ENCODE measurements at places on chromosomes 1 and 21.

DNA sequence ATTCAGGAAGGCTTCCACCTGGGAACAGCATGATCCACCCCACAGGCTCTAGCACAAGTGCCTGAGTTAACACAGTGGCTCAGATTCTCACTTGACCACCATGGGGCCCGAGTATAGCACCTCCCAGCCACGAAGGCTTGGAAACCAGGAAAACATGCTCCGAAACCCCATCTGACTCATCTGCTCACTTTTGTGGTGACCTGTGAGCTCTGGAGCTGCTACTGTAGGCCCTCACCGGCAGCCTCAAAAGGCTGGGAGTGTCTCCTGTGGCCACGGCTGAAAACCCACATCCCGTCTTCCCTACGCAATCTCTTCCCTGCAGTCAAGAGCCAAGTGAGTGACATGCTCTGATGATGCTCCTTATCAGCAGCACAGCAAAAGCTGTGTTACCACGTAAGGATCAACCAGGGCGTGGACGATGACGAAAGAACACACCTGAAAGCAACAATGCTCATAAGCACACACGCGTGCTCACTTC, 81.4 kb downstream of the TGFBR3 start:
- DNase-seq, result no peak

DNA sequence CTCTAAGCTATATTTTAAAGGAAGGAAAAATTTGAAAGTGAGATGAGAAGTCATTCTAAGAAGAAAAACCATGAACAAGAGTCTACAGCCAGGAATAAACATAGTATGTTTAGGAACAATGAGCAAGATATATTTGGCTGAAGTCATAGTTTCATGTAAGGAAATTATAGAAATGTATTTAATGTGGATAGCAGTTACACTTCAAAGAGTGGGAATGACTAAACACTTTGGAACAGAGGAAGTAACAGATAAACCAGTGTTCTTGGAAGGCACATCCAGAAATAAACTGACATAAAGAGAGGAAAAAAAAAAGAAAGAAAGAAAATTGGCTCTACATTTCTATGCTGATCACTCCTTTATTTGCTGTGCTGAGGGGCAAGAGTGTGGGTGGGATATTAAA, 18.0 kb downstream of the C8A start:
- no peak for DNase-seq

- no peak for DNase-seq
Observed at GRCh38 chr1:198681252-198681651, 42.4 kb downstream of the PTPRC start.

DNA sequence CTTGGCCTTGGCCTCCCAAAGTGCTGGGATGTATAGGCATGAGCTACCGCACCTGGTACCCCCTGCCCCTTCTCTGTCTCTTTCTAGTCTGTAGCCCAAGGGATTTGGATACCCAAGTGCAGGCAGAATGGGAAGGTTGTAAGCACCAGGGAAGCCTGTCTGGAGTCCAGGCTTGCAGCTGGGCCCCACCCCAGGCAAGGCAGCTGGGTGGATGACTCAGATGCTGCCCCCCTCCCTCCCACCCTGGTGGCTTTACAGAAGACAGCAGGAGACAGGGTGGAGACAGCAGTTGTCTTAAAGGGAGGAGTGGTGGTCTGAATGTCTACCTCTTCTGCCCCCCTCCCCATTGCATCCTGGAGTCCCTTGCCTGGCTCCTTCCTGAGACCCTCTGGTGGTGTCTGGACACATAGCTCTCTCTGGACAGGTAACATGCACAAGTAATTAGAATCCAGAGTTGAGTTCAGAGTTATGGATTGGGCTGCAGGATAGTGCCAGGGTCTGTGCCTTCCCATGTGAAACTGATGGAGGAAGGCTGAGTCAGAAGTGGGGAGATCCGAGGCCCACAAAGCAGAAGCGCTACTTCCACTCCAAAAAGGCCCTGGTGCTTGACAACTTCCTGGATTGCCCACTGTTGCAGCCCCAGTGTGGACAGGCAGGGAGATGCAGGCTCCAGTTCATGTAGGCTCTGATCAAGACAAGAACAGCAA, 5.1 kb downstream of the LMNA start:
- no peak for DNase-seq

DNA sequence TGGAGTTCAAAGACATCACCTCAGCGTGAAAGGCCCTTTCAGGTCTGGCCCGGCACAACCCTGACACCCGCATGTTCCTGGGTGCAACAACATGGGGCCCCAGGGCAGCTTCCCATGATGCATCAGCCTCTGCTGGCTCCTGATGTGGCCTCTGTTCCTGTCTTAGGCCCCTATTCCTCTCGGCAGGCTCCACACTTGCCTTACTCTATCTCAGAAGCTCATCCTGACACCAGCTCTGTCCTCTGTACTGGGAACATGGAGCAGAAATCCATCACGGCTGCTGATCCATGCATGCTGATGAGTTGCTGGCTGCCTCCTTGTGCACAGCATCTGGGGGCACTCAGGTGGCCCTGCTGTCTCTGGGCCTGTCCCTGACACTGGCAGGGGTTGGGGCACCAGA, 74.6 kb downstream of the ADARB1 start:
- DNase-seq, result no peak

- no peak for DNase-seq
Observed at GRCh38 chr1:162397039-162397448, 14.9 kb downstream of the SH2D1B start.

- no peak for DNase-seq
Observed at GRCh38 chr1:110341146-110341871, 2.1 kb downstream of the RBM15 start.

GRCh38 chr1:47621483-47621882, 183.6 kb downstream of the FOXD2 start:
- no peak for DNase-seq

DNA sequence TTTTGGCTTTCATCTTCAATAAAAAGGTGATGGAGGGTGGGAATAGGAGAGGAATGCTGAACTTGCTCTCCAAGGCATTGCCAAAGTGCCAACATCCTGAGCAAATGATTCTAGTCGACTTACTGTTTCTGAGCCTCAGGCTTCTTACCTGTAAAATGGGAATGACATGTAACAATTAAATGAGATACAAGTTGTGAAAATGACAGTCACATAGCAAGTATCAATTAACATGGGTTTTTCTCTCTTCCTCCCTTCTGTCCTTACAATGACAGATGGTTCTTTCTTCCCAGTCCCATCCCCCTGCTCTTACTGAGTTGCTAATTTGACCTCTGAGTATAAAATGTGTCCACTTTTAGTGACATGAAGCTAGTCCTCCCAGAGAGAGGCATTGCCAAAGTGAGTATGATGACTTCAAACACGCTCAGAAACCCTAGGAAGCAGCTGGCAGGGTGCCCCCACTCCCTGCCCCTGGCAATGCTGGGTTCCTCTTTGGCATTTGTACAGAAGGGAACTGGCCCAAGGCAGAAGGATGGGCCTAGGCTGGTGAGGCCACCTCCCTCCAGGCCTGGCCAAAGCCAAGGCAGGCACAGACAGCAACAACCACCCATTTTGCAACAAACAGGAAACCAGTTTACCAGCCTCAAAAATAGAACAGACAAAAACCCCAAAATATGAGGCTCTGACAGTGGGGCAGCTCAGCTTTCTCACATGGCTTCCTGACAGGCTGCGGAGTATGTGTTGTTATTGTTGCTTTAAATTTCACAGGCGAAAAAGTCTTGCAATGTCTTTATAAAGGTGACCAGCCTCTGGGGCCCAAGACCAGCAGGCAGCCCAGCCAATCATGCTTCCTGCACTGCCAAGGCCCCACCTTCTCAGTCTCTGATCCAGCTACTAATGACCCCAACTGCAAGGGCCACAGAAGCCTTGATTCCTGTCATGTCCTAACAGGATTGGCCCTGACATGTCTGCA, 115.9 kb downstream of the HIVEP3 start:
- DNase-seq, result no peak

DNA sequence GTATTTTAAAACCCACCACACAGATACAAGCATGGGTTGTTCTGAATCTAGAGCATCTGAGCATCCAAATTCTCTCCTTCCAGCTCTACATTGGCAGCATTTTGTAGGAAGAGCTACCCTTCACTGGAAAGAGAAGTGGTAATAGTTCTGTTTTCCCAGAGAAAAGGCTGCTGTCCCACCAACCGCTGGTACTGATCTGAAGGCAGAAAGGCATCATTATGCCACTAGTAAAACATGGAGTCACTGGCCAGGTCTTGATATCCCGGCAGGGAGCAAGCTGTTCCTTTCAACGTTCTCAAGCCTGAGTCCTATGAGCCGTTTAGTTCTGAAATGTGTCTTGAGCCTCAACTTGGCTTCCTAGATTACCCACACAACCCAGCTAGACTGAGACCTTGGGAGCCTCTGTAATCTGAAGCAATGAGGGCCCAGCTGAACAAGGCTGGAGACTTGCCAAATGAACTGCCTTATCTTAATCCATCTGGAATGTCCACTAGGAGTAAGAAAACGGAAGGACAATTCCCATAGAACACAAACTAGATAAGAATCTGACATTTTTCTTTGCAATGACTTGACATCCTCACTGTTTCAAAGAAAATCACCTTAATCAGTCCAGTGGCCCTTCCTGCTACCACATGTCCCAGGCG, 116.8 kb downstream of the KCNH1 start:
- no peak for DNase-seq

- DNase-seq, result no peak
Observed at GRCh38 chr1:212512816-212513559, 80.3 kb downstream of the NENF start.

DNA sequence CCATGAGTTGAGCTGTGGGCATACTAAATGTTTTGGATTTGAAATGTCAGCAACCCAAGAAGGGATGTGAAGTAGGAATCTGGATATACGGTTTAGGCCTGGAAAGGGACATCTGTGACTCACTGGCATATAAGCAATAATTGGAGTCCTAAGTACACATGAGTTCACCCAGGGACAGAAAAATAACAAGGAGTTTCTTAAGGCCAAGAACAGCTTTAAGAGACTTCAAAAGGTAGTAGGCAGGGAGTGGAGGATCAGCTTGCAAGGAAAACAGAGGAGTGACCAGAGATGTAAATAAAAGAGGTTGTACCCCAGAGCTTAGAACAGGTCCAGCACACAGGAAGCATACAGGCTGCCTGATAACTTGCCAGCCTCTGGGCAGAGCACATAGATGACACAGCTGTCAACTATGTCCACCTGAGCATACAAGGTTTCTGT, 28.1 kb downstream of the TMEM50B start:
- DNase-seq, result no peak

DNA sequence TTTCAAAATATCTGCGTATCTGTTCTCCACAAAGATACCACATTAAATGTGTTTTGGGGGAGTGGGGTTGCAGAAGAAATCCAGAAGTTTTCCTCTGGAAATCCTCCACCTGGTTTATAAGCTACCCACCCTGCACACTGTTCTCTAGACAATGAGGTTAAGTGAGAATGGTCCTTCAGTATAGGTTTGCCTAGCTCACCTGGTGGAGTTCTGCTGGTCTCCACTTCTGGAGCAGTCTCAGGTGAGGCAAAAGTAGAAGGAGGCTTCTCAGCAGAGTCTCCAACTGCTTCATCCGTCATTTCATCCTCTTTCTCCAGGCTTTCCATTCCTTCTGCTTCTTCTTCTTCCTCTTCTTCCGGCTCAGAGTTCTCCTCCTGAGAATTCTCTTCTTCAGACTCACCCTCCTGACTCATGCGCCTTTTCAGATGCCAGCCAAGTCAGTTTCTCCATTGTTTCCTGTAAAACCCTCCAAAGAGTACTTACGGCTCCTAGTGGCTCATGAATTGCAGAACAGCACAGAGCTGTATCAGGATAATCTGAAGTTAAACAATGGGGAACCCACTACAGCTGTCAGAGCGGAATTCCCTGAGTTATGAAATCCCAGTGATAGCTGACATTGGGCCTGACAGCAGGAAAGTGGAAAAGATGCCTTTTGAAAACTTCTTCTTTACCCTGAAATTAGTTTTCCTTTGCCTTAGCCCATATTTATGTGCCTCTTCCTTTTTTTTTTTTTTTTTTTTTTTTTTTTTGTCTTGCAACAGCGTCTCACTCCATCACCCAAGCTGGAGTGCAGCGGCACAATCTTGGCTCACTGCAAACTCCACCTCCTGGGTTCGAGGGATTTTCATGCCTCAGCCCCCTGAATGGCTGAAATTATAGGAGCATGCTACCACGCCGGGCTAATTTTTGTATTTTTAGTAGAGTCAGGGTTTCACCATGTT, 38.5 kb downstream of the MSTO1 start:
- peak; percentile 60 for DNase-seq

GRCh38 chr1:73736125-73736524, 461.9 kb downstream of the LRRIQ3 start:
- DNase-seq, result no peak

- DNase-seq, result no peak
Observed at GRCh38 chr1:226584164-226584563, 35.6 kb downstream of the STUM start.

GRCh38 chr21:36630485-36631206, 68.3 kb upstream of the SIM2 start:
- DNase-seq, result peak; percentile 94

DNA sequence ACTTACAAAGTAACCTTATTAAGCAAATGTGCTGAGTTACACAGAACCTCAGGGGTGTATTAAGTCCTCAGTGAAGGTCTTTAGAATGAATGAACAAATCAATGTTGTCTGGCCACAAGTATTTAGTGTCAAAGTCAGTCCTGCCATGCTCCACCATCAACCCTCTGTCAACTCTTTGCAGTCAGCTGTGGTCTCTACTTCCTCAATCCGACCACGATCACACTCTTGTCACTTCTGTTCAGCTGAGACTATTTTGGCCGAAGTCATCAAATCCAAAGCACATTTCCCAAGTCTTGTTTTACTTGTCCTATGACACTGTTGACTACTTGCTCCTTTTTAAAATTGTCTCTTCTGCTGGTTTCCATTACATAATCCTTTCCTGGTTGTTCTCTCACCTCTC, 173.5 kb downstream of the ST6GALNAC5 start:
- DNase-seq, result no peak

DNA sequence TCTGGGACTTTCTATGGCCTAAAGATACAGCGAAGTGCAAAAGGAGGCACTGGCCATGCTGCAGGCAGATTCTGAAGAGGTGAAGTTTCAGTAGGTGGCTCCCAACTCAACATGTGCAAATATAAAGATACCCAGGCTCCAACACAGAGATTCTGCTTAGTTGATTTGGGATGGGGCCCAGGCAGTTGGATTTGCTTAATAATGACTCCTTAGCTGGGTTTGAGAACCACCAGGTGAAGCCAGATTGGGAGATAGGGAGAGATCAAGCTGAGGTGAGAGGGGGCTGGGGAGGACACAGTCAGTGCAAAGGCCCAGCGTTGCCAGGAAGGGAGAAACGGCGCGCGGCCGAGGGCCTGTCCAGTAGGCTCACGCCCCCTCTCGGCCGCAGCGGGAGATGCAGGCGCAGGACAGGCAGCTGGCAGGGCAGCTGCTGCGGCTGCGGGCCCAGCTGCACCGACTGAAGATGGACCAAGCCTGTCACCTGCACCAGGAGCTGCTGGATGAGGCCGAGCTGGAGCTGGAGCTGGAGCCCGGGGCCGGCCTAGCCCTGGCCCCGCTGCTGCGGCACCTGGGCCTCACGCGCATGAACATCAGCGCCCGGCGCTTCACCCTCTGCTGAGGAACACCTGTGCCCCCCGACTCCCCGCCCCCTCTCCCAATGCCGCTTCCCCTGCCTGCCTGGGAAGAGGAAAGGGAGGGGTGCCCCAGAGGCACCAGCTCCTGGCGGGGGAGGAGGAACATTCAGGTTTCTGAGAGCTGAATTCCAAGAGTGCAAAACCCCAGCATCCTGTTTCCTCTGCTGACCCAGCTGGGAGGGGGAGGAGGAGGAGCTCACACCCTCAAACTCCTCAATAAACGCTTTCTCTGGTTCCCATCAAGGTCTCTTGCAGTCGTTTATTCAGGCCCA, 1.2 kb downstream of the FAM167B start:
- DNase-seq, result peak; percentile 95

GRCh38 chr1:161902182-161902581, 121.5 kb downstream of the OLFML2B start:
- DNase-seq, result no peak

All from GM23338 (cell line).